Activated CD8-positive, alpha-beta memory T cell treated with anti-CD3 and anti-CD28 coated beads for 4 hours (primary cell): ENCODE measurements at places on chromosomes 2 and 18.

- DNase-seq, result no peak
These were observed 44.5 kb upstream of the MAP4K3 start for GRCh38 chr2:39481611-39482010.

DNA sequence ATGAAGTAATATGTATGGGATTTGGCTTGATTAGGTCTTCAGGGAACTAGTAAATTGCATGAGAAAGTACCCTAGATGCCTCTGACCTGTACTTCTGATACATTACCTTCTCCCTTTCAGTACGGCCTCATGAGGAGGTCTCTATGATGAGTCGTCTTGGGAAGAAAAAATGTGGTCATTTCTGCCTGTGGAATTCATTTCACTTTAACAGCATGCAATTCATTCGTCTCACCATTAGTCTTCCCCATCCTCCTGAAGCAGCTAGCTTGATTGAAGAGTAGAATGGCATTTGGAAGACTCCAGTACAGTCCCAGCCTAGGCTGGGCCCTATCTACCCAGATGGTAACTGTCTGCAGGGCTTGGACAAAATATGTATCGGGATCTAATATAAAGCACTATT lies 52.2 kb downstream of the TMX3 start:
- DNase-seq, result no peak

- no peak for DNase-seq
These were observed 113.2 kb downstream of the ARHGEF4 start for GRCh38 chr2:130949954-130950353.

DNA sequence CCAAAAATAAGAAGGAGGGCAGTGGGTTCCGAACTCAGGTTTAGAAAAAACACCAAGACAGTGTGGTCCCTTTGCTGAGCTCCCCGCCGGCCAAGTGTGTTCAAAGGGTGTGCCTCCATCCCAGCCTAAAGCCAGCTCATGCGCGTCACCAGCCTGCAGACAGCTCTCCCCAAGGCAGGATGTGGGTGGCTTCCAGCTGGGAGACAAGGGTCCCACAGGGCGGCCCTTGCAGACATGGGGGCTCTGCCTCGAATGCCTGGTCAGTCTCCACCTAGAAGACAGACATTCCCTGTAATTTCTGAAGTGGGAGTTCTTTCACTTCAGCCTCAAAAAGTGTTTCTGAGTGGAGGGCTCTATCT lies 135.8 kb upstream of the GPC1 start:
- DNase-seq, result no peak

DNA sequence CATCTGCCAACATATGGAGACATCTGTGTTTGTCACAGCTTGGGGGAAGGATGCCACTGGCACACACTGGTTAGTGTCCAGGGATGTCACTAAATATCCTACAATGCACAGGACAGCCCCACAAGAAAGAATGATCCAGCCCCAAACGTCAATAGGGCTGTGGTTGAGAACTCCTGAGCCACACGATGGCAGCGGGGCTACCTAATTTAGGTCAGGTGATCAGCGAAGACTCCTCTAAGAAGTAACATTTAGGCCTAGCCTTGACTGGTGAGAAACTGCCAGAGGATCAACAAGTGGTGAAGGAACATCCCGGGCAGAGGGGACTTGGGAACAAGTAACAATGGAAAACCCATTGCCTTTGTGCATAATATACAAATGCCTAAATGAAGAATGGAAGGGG lies 5.0 kb upstream of the TGIF1 start:
- DNase-seq, result no peak

GRCh38 chr18:70848329-70848728 lies 559.5 kb downstream of the SOCS6 start:
- DNase-seq, result no peak

DNA sequence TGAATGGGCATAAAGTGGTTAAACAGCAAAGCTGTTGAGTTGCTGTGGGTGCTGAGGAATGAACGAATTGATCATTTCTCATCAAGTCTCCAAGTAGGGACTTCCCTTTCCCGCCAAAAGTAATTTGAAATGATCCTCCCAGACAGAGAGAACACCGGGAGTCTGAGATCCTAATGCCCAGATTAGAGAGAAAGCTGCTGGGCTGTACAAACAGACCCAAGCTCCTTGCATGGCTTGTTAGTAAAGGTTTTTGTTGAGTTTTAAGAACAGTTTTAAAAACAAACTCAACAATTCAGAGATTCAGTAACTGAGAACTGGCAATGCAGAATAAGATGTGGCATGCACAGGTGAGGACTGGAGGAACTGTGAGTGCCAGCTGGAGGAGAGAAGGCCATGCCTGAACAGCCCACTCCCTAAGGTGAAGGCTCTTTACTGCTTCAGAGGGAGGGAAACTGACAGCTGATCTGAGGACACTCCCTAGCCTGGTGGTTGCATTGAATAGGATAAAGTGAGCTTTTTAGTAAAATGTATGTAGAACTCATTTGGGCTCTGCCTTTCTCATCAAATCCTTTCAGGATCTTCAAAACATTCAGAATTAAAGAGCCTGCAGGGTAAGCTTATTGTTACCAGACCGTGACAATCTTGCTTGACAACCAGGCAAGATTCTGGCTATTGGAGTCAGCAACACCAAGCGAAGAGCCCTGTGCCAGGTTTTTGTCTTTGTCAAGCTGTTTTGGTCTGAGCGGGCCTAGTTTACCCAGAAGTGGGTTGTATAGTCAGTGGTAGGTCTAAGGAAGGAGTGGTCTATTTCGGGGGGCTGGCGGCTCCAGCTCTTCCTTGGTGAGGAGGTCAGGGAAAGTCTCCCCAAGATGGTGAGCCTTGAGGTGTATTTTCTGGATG lies 63.2 kb upstream of the IGFBP5 start:
- no peak for DNase-seq

DNA sequence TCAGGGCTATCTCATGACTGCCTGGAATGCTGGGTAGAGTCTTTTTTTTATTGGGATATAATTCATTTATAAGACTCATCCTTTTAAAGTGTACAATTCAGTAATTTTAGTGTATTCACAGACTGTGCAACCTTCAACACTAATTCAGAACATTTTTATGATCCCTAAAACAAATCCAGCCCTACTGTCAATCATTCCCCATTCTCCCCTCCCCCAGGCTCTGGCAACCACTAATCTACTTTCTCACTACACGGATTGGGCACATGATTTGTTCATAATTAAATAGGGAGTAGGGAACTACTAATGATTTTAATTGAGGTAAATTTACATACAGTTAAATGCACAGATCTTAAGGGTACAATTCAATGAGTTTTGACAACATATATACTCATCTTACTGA lies 225.7 kb downstream of the CDCA7 start:
- no peak for DNase-seq

DNA sequence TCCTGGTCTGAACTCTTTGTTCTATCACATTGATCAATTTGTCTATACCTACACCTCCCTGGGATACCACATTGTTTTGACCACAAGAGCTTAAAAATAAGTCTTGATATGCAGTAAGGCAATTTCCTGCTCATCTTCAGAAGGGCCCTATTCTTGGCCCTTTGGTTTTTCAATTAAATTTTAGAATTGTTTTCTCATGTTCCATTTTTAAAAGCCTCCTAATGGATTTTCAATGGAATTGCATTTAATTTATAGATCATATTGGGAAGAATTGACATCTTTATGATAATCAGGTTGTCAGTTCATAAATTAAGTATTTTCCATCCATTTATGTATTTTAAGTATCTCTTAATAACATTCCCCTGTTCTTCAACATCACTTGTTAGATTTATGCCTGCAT lies 47.6 kb upstream of the EPAS1 start:
- no peak for DNase-seq

DNA sequence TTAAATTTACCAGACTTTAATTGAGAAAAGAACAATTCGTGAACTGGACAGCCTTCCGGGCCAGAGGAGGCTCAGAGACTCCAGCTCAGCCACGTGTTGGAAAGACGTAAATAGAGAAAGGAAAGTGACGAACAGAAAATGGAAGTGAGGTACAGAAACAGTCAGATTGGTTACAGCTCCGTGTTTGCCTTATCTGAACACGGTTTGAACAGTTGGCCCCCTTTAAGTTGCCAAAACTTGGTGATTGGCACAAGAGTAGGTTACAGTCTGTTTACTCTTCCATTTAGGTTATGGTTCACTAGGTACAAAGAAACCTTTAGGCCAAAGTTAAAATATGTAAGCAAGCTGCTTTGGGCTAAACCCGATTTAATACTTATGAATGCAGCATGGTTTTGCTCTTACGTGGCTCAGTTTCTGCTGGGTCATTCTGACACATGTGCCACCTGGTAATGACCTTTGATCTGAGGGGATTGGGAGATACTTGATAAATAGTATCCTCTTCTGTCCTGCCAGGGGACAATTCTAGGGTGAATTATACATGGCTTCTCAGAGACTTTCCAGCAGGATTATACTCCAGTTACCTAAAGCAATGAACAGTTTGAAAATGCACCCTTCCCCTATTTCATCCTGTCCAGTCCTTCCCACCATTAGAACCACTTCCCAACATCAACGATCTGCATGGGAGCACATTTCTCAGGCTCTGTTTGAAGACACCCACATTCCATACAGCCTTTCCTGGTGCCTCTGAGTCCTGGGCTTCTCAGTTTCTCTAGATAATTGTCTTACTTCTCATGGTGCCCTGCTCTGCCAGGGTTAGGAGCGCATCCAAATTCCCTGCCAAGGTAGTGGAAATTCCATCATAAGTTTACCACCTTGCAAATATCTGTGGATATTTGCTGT lies 65.1 kb upstream of the TGIF1 start:
- no peak for DNase-seq

- no peak for DNase-seq
These were observed 354.1 kb downstream of the DLGAP1 start for GRCh38 chr18:4101009-4101408.

- DNase-seq, result no peak
These were observed 42.0 kb upstream of the CCDC150 start for GRCh38 chr2:196597531-196597930.
